Activated T-helper 1 cell treated with anti-CD3 and anti-CD28 coated beads, Interleukin-12 subunit alpha, Interleukin-12 subunit beta, Interleukin-2, Interleukin-4 antibody, amounts not matched to agents 30 ng/mL and 10 ng/mL and 1 ng/mL, durations not matched to agents 14 hours and 24 hours and 36 hours (primary cell): ENCODE measurements at places on chromosomes 6 and 20. TPM values are rescaled to one million over a fixed set of nuclear protein-coding genes. Genes with fewer than 3 reads are reported as not detected.

The UNC93A gene
- total RNA-seq, result not detected in 2 replicates

The CHRNA4 gene
- total RNA-seq, result not detected in 2 replicates

The CCM2L gene
- not detected in 2 replicates for total RNA-seq

The OR2H2 gene
- total RNA-seq, result not detected in 2 replicates

The HLA-DRB5 gene
- total RNA-seq, result 15.8 and 20.3 TPM in 2 replicates

The ELOVL2 gene
- not detected in 2 replicates for total RNA-seq

The ANGPT4 gene
- total RNA-seq, result not detected in 2 replicates

The DYNLRB1 gene
- 92.0 and 104 TPM in 2 replicates for total RNA-seq

DNA sequence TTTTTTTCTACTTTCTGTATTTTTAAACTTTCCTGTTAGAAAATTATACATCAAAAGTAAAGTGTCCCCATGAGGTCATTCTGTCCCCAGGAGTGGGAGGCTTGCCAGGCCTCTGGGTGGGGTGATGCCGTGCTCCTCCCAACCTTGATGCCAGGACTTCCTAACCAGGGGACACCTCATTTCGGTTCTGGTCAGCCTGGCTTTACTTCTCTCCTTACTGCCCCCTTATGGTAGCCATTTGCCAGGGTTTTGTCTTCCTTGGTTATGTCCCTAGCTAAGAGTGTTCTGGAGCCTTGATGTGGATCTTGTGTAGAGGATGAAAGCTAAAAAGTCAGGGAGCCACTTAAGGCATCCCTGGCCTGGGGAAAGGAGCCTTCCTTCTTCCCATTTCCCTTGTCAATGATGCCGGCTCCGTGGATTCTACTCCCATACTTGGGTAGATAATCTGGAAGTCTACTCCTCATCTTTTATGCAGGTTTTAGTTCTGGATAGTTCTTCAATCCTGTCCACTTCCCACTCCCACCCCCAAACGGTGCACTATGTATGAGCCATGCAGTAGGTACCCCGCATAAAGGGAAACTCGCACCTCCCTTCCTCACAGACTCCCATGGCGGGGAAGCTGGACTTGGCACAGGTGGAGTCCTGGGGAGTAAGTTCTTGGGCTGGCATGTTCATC is 164.1 kb upstream of the SALL4 start:
- no peak for DNase-seq
- no peaks in the 10 kb centered on the region for H3K36me3 ChIP-seq
- no peak overlapping the region for H3K27ac ChIP-seq
- no peaks in the 10 kb centered on the region for H3K4me1 ChIP-seq
- H3K27me3 ChIP-seq, result peaks cover 7% of the 10 kb centered on the region
- H3K4me3 ChIP-seq, result no peak overlapping the region

- no peaks in the 10 kb centered on the region for H3K4me1 ChIP-seq
- no peaks in the 10 kb centered on the region for H3K36me3 ChIP-seq
- no peak overlapping the region for H3K27ac ChIP-seq
- no peak for DNase-seq
These were observed 66.8 kb downstream of the PPP1R3G start for GRCh38 chr6:5151955-5152401.

GRCh38 chr20:25725639-25726038 is 29.0 kb upstream of the ZNF337 start:
- H3K4me3 ChIP-seq, result no peak overlapping the region
- peaks cover 17% of the 10 kb centered on the region for H3K36me3 ChIP-seq
- DNase-seq, result no peak
- H3K27me3 ChIP-seq, result no peaks in the 10 kb centered on the region
- no peak overlapping the region for H3K27ac ChIP-seq

GRCh38 chr6:72322771-72323170 is 299.1 kb upstream of the KCNQ5 start:
- H3K27ac ChIP-seq, result no peak overlapping the region
- H3K36me3 ChIP-seq, result no peaks in the 10 kb centered on the region
- no peak overlapping the region for H3K4me3 ChIP-seq
- DNase-seq, result no peak

- peak overlapping the region; percentile 99 for H3K27ac ChIP-seq
- H3K27me3 ChIP-seq, result peaks cover 4% of the 10 kb centered on the region
- peak; percentile 71 for DNase-seq
- peaks cover 47% of the 10 kb centered on the region for H3K36me3 ChIP-seq
- H3K4me1 ChIP-seq, result peaks cover 29% of the 10 kb centered on the region
- H3K4me3 ChIP-seq, result peak overlapping the region; percentile 96
These were observed 1.5 kb downstream of the BRD2 start for GRCh38 chr6:32969685-32970412.

DNA sequence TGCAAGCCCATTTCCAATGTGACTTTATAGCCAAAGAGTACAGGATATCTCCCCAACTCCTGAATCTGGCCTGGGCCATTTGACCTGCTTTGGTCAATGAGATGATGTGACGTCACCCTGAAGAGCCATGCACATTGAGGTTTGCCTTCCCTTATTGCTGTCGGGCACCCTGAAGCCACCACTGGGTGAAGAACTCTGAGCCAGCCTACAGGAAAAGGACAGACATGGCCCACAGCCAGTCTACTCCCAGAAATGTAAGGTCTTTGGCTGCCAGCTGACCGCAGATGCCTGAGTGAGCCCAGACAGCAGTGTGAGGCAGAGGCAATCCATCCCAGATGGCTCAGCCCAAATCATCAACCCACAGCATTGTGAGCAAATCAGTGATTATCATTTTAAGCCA is 3.7 kb upstream of the SYNDIG1 start:
- no peak overlapping the region for H3K27ac ChIP-seq
- H3K27me3 ChIP-seq, result peaks cover 33% of the 10 kb centered on the region

DNA sequence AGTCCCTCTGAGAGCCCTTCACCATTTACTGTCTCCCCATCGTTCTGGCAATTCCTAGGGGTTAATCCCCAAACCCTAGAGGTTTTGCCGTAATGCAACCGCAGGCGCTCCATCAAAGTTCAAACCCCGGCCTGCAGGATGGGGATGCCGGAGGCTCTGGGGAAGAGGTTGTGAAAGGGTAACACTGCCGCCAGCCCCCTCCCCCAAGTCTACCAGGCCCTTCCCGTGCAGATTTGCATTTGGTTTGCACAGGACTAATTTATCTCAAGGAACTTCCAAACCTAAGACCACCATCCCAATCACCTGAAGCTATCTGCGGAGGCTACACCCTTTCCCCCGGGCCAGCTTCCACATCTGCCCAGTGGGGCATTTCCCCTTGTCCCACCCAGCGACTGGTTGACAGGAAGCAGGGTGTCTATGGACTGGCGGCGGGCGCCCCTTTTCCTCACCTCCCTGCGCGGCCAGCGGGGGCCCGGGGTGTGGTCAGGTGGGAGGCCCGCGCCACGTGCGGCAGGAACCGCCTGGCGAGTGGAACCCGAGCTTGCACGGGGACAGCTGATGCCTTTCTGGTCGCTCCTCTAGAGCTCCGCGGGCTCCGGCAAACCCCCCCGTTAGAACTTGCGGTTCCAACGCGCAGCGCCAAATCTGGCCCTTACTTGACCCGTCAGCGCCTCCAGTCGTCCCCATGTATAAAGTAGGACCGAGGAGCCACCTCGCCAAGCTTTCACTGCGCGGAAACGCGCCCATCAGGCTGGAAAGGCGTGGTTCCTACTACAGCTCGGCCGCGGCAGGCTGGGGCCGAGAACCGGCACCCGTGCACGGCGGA is 9.4 kb upstream of the SLC4A11 start:
- no peaks in the 10 kb centered on the region for H3K4me1 ChIP-seq
- no peaks in the 10 kb centered on the region for H3K36me3 ChIP-seq
- H3K27ac ChIP-seq, result no peak overlapping the region
- no peak for DNase-seq
- H3K4me3 ChIP-seq, result peak overlapping the region; percentile 51

- peaks cover 20% of the 10 kb centered on the region for H3K4me1 ChIP-seq
- no peak for DNase-seq
- H3K27ac ChIP-seq, result no peak overlapping the region
- H3K4me3 ChIP-seq, result no peak overlapping the region
- H3K27me3 ChIP-seq, result peaks cover 10% of the 10 kb centered on the region
These were observed 5.3 kb upstream of the MOG start for GRCh38 chr6:29651413-29652197.

DNA sequence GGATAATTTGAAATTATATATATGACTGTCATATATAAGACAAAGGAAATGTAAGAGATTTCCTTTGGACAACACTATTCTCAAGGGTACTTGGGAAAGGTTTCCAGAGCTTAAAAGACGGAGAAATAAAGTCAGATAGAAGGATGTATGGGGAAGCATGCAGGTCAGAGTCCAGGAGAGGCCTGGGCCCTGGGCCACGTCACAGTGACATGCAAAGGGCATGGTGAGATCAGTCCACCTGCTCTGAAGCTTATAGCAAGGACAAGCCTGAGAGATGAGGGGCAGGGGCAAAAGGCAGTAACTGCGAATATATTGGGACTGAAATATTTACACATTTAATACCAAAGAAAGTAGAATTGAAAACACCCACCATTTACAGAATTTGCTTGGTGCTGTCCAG is 24.6 kb upstream of the GMDS start:
- H3K4me1 ChIP-seq, result no peaks in the 10 kb centered on the region
- no peaks in the 10 kb centered on the region for H3K27me3 ChIP-seq
- no peak for DNase-seq
- H3K36me3 ChIP-seq, result peaks cover 17% of the 10 kb centered on the region
- H3K27ac ChIP-seq, result no peak overlapping the region

DNA sequence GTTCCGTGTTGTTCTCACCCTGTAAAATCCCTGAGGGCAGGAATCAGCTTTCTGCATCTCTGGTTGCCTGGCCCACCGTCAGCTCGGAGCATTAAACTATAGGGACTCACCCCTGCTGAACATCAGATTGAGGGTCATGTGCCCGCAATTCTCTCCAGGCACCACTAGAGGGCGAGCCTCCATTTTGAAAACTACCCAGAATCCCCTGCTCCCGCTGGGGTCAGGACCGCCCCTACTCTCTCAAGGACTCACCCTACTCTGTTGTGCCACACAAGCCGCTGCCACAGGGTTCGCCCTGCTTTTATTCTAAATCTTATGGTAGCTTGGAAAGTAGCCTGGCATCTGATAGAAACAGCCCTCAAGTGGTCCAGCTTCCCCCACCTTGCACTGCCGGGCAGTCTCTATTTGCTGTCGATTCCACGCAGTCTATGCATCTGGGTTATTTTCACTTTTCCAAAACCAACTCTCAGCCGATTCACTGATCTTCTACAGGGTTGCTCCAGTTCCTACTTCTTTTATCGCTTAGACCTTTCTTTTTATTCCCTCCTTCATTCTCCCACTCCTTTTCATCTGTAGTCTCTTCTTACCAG is 244.1 kb upstream of the QKI start:
- H3K27ac ChIP-seq, result no peak overlapping the region
- DNase-seq, result no peak
- H3K27me3 ChIP-seq, result no peaks in the 10 kb centered on the region
- no peak overlapping the region for H3K4me3 ChIP-seq
- no peaks in the 10 kb centered on the region for H3K4me1 ChIP-seq

- H3K27me3 ChIP-seq, result no peaks in the 10 kb centered on the region
- H3K36me3 ChIP-seq, result peaks cover 63% of the 10 kb centered on the region
These were observed 12.9 kb downstream of the PRRC2A start for GRCh38 chr6:31633447-31633846.

- H3K27me3 ChIP-seq, result peaks cover 9% of the 10 kb centered on the region
- H3K4me1 ChIP-seq, result peaks cover 27% of the 10 kb centered on the region
- H3K27ac ChIP-seq, result no peak overlapping the region
- peaks cover 27% of the 10 kb centered on the region for H3K36me3 ChIP-seq
These were observed 4.3 kb downstream of the ZBTB9 start for GRCh38 chr6:33458676-33459075.

DNA sequence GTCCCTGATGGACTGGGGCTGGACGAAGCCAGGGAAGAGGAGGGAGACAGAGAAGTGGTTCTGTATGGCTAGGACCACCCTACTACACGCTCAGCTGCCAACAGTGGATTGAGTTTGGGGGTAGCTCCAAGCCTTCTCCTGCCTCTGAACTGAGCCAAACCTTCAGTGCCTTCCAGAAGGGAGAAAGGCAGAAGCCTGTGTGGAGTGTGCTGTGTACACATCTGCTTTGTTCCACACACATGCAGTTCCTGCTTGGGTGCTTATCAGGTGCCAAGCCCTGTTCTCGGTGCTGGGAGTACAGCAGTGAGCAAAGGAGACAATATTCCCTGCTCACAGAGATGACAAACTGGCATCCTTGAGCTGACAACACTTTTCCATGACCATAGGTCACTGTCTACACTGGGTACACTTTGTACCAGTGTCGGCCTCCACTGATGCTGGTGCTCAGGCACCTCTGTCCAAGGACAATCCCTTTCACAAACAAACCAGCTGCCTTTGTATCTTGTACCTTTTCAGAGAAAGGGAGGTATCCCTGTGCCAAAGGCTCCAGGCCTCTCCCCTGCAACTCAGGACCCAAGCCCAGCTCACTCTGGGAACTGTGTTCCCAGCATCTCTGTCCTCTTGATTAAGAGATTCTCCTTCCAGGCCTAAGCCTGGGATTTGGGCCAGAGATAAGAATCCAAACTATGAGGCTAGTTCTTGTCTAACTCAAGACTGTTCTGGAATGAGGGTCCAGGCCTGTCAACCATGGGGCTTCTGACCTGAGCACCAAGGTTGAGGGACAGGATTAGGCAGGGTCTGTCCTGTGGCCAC is 11.3 kb upstream of the RBCK1 start:
- no peaks in the 10 kb centered on the region for H3K27me3 ChIP-seq
- H3K4me3 ChIP-seq, result no peak overlapping the region
- H3K4me1 ChIP-seq, result peaks cover 21% of the 10 kb centered on the region

DNA sequence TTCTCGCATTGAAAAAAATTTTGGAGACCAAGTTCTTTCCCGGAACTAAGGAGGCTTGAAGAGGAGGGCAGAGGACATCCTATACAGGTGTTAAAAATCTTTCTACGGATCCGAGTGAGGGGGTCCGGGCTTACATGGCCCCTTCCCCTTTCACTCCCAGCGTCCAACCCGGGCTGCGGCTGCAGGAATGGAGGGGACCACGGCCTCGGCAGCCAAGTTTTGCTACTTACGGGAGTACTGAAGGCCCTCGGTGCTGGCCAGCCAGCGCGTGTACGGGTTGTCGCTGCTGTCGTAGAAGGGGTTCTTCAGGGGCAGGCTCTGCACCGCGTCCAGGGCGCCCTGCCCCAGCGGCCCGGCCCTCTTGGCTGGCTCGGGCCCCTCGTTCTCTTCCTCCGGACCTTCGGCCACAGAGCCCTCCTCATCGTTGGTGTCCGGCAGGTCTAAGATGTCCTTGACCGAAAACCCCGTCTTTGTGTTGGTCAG is 642 bp downstream of the NKX2-2 start:
- DNase-seq, result no peak
- peaks cover 7% of the 10 kb centered on the region for H3K36me3 ChIP-seq
- peak overlapping the region; percentile 61 for H3K27ac ChIP-seq
- H3K4me1 ChIP-seq, result peaks cover 8% of the 10 kb centered on the region
- no peak overlapping the region for H3K4me3 ChIP-seq

DNA sequence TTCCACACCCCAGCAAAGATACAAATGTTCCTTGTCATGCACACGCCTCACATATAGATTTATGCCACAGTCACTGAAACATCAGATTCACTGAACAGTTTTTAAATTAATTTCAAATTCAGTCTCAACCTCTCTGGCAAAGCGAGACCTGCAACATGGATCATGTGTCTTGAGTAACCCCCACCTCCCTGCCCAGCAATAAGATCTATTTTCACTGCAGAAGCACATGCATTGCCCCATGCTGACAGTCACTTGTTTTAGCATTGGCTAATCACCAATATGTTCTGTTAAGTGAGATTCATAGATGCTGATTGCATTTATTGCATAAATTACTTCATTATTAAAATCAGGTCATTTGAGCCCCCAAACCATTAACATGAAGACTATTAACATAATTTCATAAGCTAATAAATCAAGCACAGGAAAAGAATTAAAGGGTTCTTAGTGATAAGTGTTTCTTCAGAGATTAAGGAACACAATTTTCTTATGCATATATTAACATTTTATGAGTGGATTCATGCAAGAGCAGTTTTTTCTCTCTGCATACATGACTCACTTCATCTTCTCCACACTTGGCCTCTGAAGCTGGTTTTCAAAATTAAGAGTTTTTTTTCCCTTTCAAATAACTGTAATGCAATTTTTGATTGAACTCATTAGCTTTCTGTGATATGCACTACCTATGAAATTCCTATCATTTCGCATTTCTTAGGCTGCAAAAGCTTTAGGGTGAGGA is 173.2 kb upstream of the SOX4 start:
- no peak overlapping the region for H3K4me3 ChIP-seq
- no peak overlapping the region for H3K27ac ChIP-seq
- H3K4me1 ChIP-seq, result no peaks in the 10 kb centered on the region
